ENCODE measurements at places on chromosomes 5 and 9.

- no peak for DNase-seq
Observed at GRCh38 chr5:160466889-160467554, 45.4 kb downstream of the PTTG1 start.

DNA sequence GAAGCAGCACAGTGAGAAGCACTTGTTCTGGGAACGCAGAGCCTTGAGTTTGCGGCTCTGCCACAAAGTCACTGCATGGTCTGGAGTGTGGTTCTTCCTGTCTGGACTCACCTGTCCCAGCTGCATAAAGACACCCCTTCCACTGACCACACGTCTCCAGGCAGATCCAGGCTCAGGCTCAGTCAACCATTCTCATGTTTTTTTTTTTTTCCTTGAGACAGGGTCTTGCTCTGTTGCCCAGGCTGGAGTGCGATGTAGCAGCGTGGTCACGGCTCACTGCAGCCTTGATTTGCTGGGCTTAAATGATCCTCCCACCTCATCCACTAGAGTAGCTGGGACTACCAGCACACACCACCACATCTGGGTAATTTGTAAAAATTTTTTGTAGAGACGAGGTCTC lies 102.9 kb upstream of the KLF4 start:
- no peak for DNase-seq

- DNase-seq, result no peak
Observed at GRCh38 chr5:107329850-107330249, 340.9 kb downstream of the EFNA5 start.

GRCh38 chr5:111945535-111945934 lies 188.5 kb upstream of the NREP start:
- DNase-seq, result no peak

DNA sequence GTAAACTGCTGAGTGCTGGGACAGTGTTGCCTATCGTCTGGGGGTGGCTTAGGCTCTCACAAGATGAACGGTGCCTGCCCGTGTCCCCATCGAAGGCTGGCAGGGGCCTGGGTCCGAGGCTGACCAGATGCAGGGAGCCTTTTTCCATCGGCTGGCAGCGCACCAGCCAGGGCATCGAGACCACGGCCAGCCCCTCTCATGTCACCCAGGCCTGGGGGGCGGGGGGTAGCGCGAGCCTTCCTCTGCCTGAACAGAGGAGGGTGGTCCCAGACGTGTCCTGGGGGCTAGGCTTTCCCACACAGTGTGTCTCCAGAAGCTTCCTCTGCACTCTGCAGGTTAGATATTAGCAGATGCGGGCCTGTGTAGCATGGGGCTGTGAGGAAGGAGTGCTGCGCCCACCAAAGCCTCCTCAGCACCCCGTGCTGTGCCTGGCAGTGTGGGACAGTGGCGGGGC lies 17.3 kb downstream of the FGD3 start:
- no peak for DNase-seq

DNA sequence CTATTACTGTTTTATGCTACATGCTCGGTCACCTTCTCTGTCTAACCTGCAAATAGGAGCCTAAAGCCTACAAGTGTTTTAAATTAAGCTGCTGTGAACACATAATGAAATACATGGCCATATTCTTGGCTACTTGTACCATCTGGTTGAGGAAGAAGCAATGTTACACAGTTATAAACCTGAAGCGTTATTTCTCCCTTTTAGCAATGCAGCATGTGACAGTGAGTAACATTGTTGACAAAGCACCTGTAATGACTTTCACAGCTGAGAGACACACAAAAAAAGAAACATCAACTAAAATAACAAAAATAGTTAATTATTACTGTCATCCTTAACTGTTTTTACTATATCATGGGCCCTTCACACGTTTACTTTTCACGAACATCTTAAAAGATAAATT lies 146.9 kb downstream of the RORB start:
- DNase-seq, result no peak

DNA sequence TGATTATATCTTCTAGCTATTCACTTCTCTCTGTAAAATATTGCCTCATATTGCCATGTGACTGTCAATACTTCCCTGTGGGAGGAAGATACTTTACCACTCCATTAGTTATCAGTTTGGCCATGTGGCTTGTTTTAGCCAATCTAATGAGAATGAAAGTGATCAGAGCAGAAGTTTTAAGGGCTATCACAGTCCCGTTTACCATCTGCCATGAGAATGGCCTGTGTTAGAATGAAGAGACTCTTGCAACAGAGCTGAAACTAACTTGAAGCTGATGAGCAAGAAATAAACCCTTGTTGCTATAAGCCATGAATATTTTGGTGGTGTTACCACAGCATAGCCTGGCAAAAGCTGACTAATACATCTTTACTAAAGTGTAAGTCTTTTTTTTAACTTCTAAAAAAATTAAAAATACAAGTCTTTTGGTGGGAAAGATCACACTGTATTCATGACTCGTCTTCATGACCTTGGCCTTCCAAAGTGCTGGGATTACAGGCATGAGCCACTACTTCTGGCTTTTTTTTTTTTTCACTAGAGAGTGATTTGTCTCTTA lies 68.0 kb upstream of the CTNNA1 start:
- no peak for DNase-seq

- DNase-seq, result no peak
Observed at GRCh38 chr5:71877511-71877910, 158.4 kb downstream of the CARTPT start.

DNA sequence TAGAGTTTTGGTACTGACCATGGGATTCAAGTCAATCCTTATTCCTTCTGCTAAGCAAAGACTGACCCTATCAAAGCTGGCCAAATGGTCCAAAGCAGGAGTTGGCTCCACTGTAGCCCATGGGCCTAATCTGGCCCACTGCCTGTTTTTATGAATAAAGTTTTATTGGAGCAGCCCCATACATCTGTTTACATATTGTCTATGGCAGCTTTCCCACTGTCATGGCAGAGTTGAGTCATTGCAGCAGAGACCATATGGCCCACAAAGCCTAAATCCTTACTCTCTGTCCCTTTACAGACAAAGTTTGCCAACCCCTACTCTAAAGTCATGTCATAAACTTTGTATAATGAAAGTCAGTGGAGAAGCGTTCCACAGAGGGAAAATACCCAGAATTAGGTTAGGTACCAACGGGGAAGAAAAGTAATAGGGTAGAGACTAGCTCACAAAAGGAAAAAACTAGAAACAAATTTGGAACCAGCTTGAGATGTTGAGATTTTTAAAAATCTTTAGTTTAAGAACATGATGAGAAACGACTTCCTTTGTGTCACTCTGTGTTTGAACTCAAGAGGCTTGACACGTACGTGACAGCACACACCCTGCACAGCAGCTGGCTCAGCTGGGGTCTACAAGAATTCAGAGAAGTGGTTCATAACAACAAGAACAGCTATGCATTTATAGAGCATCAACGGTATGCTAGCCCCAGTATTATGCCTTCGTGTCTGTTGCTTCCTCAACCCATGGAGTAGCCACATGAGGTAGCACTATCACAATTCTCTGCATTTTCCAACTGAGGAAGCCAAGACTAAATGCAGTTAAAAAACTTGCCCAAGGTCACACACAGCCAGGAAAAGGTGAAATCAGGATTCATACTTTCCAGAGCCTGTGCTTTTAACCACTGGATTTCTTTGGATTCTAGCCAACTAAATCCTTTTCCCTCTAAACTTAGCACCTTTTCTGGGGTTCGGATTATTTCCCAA lies 198.9 kb upstream of the WWC1 start:
- DNase-seq, result no peak

DNA sequence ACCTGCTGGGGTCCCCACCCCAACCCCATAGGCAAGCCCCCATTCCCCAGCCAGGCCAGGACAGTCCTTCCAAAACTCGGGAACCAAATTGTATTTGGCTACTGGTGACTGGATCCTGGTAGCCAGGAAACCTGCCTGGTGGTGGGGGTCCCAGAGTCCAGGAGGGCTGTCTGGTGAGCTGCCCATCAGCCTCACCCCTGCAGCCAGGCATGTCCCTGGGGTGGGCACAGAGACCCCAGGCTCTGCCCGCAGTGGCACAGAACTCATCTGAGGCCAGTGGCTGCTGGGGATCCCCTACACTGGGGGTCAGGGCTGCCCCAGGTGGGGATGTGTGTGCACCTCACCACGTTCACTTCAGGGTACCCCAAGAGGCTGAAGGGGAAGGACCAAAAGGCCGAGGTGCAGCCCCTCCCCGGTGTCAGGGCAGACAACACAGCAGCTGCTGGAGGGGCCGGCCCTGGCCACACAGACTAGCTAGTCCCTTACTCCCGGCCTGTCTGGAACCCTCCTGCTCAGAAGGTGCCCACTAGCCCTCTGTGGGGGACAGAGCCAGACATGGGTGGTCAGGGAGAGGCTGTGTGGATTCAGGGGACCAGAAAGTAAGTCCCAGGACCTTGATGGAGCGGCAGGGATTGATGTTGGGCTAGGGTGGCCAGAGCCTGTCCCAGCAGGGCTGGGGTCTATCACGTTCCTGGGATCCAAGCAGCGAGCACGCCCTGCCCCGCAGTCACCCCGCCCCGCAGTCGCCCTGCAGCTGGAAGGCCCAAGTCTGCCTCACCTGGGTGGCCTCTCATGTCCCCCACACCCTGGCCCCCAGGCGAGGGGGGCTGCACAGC lies 91.5 kb downstream of the KCNT1 start:
- DNase-seq, result no peak

GRCh38 chr5:17135050-17135449 lies 82.4 kb upstream of the BASP1 start:
- DNase-seq, result no peak

- DNase-seq, result no peak
Observed at GRCh38 chr5:113264046-113264445, 170.7 kb downstream of the TSSK1B start.

DNA sequence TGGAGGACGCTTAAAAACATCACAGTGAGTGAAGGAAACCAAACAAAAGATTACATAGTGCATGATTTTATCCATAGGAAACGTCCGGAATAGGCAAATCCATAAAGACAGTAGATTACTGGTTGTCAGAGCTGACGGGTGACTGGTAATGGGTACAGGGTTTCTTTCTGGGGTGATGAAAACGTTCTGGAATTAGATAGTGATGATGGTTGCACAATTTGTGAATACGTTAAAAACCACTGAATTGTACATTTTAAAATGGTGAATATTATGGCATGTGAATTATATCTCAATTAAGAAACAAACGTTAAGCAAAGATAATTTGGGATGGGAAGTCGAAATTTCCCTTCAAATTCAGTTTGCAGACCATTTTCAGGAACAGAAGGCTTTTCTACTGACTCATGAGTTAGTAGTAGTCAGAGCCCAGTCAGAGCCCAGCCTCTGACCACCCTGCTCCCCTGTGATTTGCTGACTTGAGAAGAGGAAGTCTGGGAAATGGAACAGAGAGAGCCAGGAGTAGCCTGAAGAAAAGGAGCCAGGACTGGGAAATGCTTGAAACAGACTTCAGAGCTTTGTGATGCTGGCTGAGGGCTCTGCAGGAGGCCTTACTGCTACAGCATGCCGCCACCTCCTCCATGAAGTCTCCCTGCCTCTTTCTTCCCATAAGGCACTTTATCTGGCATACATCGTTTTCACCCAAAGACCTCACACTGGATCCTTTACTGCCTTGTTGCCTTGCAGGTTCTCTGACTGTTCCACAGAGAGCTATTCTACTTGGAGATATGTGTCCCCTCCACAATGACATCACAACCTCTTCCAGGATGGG lies 46.4 kb upstream of the CTNNA1 start:
- peak; percentile 76 for DNase-seq

DNA sequence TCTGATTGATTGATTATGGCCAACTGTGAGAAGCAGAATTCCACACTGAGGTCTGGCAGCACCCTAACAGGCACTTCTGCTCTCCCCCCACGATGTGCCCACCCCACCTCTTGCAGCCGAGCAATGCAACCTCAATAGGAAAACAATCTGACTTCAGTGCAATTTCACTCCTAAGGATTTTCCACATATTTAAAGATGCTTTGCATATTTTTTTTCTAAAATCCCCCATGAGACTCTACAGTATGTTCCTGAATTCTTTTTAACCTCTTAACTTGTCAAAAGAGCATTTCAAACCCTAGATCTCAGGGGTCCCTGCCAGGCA lies 243.1 kb downstream of the AUH start:
- no peak for DNase-seq

GRCh38 chr5:3217114-3217513 lies 378.5 kb upstream of the IRX1 start:
- no peak for DNase-seq

DNA sequence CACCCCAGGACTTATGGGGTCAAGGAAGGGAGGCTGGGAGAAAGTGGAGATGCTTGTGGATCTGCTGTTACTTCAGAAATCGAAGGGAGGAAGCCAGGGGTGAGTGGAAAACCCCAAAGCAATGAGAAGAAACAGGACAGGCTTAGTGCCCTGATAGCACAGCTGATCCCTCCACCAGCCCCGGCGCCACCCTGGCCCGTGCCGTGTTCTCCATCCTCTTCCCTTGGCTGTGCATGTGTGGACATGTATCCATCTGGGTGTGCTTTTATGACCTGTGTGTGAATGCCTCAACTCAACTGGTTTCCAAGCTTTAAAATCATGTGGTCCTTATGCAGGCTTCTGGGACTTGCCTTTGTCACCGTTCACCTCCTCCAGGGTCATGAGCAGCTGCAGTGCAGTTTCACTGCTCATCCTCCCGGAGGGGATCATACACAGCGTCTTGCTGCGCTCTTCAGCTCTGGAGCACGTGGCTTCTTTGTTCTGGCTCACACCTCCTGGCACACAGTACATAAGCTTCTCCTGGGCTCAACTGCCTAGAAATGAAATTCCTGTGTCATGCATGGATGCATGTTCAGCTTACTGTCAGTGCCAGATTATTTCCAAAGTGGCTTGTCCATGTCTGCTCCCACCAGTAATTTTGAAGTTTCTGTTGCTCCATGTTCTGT lies 58.2 kb downstream of the IPPK start:
- no peak for DNase-seq

DNA sequence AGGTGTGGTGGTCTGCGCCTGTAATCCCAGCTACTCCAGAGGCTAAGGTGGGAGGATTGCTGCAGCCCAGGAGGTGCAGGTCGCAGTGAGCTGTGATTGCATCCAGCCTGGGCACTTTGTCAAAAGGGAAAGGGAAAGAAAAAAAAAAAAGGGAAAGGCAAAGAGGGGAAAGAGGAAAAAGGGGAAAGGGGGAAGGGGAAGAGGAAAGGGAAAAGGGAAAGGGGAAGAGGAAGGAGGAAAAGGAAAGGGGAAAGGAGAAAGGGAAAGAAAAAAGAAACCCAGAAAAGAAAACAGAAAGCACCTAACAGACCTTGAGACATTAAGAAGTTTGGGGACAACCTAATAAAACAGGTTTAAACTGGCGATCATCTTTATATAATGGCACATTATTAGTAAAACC lies 40.0 kb downstream of the IDNK start:
- DNase-seq, result no peak

DNA sequence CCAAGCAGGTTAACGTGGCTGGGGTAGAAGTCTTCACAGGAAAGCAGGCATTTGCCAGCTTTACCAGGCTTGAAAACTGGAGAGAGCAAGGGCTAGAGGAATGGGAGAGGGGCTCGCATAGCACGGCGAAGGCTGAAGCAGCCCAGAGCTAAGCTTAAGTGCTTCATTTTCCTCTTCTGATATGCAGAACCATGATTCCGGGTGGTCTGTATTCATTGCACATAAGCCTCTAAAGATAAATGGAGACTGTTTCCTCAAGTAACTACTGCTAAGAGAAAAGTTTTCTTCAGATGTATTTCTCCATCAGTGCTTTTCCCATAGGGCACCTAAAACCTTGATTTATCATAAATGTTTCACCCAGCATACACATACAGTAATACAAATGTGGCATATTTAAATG lies 414.1 kb downstream of the MLLT3 start:
- DNase-seq, result no peak

- no peak for DNase-seq
Observed at GRCh38 chr9:75612754-75613153, 277.7 kb upstream of the PCSK5 start.
